ENCODE measurements at places on chromosomes 1 and 21. TPM values are rescaled to one million over a fixed set of nuclear protein-coding genes. Genes with fewer than 3 reads are reported as not detected.
A peak's percentile ranks its signal among the peaks of the same experiment; 100 is the strongest.

GPR137B gene
- total RNA-seq: 0.69 TPM

SPRR2E gene
- not detected for total RNA-seq

DNA sequence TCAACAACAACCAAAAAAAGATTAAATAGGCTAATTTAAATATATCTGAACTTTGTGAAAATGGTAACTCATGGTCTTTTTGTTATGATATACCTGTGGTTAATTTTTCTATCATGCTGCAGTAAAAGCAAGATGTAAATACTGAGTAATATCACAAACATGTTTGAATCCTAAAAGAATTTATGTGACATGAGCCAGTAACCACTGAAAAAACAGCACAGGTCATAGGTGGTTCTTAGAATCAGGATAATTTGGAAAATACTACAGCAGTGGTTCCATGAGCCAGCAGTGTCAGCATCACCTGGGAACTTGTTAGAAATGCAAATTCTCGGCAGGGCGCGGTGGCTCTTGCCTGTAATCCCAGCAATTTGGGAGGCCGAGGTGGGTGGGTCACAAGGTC lies 4.1 kb downstream of the ATP5IF1 start:
- peak; percentile 84 for DNase-seq

DNA sequence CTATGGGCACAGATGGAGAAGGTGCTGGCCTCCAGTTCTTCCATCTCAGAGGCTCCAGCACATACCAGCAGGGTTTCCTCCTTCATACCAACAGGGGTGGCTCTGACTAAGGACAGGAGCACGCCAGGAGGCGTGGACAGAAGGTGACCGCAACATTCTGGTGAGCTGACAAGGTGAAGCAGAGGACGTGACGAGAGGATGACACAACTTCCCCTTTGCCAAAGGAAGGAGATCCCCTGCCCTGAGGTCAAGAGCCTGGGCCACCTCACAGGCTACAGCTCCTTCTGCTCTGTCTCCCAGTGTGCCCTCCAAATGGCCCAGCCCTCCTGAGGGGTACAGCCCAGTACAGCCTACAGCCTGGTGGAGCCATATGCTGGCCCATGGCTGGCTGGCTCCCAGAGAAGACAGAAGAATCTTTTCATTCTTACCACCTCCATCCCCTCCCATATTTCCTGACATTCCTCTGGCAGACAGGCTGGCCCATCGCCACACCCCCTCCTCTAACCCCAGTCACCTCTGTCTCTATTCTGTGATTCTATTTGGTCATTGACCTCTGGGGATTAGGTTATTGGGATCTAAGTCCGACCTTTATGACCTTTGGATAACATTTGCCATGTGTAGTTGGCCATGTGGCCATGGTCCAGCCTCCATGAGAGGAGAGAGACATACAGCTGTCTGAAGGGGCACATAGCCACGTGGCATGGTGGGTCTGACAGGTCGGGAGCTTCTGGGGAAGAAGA lies 5.1 kb upstream of the LAMB3 start:
- DNase-seq: peak; percentile 99

GRCh38 chr1:178724728-178725465 lies at the start of gene RALGPS2:
TSS of gene RALGPS2 (plus strand) at chr1:178725244. CDS start at chr1:178776765, 51,521 bp downstream.
- DNase-seq: peak; percentile 72

DNA sequence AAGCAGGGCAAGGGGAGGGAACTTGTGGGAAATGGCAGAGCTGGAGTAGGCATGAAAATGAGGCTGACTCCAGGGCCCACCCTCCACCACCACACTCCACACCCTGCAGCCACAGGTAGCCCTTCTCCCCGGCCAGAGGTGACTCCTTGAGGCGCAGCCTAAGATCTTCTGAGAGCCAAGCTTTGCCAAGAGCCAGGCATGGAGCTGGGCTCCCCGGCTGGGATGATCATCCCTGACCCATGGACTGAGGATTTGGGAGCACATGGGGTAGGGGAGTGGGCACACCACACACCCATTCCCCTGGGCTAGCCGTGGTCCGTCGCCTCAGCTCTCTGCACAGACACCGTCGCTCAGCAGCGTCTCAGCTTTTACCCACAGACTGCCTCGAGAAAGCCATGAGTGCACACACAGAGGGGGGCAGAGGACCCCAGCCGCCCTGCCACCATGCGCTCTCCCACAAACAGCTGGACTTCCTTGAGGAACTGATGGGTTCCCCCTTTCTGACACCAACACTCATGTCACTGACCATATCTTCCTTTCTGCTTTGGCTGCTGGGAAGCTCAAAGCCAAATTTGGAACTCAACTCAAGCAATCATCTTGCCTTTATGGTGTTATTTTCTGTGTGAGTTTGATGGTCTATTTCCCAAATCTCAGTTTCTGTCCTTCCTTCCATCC lies 123.6 kb upstream of the RUNX3 start:
- DNase-seq: no peak

DNA sequence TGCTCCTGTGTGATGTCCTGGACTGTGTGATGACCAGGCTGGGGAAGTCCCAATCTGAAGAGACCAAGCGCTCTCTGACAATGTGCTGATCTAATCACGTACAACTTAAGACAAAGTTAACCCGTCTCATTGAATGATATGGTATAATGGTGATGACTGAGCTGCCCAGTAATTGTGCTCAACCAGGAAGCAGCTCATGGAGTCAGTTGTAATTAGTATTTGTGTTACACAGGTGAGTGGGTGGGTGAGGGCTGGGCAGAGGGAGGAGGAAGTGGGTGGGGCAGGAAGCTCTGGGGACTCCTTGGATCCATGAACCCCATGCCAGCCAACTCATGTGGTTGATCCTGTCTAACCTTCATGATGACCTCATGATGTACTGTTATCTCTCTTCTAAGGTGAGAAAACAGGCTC lies 8.7 kb upstream of the ECE1 start:
- no peak for DNase-seq
